ENCODE measurements at places on chromosomes 11 and 22. TPM values are rescaled to one million over a fixed set of nuclear protein-coding genes. Genes with fewer than 3 reads are reported as not detected.

GRCh38 chr11:112580864-112581263 is 320.2 kb upstream of the PLET1 start:
- DNase-seq = no peak

- no peak for DNase-seq
These were observed 161.4 kb downstream of the BRD1 start for GRCh38 chr22:49666146-49666809.

DNA sequence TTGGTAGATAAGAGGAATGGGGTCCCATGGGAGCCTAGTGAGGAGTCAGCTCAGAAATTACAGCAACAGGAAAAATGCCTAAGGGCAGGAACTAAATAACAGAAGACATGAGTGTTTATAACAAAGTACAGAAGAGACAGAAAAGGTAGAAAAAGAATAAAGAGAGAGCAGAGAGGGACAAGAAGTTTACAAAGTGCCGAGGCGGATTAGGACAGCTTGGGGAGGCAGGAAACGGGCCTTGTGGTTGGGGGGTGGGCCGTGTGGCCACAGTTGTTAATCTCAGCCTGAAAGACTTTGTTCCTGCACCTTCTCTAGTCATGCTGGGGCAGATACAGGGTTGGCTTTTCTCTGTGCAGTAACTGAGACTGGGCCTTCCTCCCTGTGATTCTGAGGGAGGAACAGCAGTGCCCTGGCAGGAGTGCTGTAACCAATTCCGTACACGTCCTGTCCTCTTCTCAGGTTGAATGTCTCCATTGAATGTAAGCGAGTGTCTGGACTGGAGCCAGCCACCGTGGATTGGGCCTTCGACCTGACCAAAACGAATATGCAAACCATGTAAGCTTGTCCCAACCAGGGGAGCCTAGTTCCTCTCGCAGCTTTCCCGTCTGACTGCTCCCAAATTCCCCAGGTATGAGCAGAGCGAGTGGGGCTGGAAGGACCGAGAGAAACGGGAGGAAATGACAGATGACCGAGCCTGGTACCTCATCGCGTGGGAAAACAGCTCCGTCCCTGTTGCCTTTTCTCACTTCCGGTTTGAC is 13.2 kb downstream of the NAA40 start:
- no peak for DNase-seq

- no peak for DNase-seq
These were observed 9.3 kb downstream of the OSBPL5 start for GRCh38 chr11:3155691-3156258.

- DNase-seq = no peak
These were observed 58.1 kb downstream of the POLD3 start for GRCh38 chr11:74650498-74650897.

DNA sequence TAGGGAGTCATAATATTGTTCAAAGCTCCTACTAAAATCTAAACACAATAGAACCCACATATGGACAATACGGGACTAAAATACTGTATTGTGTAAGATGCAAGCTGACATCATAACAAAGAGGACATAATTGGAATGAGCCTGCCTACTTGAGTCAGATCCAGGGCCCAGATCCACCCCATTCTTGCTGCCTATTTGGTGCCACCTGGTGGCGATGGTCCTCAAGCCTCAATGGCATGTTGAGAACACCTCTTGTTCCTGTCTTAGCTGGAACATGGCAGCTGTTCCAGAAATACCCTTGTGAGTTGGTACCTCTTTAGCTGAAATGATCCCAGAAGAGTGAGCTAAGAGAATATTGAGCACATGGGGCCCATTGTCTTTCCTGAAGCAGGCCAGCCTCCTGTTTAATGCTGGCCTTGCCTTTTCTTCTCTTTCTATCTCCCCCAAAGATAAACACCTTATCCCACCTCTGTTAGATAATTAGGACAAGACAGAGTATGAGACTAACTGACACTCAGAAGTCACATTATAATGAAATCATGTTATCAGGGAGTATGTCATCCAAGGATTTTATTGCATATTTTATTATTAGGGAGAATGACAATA is 680.9 kb upstream of the ANO5 start:
- DNase-seq = no peak

DNA sequence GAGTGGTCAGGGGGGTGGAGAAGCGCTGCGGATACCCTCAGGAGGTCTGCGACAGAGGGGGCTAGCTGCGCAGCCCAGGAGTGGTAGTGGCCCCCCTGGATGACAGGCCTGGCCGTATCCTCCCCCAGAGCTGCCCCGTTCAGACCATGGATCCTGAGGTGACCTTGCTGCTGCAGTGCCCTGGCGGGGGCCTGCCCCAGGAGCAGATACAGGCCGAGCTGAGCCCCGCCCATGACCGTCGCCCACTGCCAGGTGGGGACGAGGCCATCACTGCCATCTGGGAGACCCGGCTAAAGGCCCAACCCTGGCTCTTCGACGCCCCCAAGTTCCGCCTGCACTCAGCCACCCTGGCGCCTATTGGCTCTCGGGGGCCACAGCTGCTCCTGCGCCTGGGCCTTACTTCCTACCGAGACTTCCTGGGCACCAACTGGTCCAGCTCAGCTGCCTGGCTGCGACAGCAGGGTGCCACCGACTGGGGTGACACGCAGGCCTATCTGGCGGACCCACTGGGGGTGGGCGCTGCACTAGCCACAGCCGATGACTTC is 505 bp downstream of the NUDT22 start:
- DNase-seq = peak; percentile 66

DNA sequence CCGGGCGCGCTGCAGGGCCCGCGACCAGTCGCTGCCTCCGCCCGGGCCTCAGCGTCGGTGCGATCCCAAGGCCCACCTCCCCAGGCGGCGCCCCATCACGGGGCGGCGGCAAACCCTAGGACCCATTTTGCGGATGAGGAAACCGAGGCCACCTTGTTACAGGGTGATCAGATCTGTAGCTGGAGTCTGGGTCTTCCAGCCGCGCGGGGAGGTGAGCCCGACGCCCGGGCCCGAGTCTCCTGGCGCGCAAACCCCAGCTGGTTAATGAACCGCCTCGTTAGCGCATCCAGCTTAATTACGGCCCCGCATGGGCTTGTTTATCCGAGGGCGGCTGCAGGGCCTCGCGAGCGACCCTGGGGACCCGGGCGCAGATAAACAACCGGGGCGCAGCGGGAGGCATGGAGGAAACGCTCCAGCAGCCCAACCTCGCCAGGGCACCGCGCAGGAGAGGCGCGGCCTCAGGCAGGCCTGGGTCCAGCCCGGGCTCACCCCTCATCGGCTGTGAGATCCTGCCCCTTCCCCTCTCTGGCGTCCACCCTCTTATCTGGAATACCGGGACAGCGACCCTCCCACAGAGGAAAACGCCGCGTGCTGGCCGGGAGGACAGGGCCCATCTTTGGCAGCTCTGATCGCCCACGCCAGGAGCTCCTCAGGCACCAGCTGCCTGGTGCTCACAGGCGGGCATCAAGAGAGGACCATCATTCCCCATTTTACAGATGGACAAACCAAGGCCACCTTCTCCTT is 14.7 kb downstream of the OTUB1 start:
- no peak for DNase-seq

DNA sequence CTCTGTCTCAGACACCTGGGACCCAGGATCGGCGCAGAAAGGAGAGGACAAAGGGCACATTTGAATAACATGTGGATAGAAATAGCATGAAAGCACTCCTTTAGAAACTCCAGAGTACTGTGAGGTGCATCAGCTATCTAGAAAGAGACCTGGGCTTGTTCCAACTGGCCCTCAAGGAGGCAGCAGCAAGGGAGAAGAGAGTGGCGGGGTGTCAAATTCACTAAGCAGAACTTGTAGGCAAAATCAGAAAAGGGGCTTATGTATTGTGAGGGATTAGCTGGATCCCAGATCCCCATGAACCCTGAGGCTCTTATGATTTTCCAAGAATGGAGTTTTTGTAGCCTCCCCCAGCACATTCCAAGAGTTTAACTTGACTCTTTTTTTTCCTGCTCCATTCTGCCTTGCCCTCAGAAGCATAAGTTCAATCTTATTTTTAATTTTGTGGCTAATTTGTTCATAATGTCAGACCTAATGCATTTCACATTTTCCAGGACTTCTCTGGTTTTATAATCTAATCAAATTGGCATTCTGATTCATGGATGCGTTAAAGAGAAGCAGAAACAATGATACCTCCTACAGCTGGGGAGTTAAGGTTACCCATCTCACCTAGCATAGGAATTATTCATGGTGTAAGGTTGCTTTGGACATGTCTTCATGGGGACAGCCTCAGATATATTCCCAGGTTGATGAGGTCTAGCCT is 33.6 kb downstream of the USH1C start:
- no peak for DNase-seq

- no peak for DNase-seq
These were observed 787.7 kb downstream of the NTM start for GRCh38 chr11:132158091-132158490.

DNA sequence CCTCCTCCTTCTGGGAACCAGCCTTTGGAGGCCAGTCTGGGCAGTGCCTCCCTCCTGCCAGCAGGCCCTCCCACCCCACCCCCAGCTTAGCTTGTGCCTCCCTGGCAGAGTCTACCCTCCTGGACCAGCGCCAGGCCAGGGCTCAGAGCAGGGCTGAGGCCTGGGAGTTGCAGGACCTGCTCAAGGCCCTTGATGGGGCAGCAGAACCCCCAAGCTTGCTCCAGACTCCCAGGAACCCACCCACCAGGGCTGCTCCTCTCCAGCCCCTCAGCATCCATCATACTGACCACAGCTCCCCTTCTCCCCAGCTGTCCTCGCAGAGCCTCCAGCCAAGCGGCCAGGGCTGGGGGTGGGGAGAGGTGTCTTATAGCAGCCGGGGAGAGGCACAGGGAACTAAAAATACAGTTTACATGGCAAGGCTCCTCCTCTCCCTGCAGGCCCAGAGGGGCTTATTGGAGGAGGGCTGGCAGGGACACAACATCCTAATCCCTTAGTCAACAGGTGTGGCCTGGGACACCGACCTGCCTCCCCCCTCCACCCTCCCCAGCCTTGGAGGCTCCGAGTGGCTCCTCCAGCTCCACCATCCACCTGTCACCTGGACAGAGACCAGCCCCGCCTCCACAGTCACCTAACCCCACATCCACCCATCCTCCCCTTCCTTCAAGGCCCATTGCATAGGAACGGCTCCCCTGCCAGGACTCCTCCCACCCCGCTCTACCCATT is 5.2 kb upstream of the MB start:
- DNase-seq = no peak

- no peak for DNase-seq
These were observed 39.4 kb upstream of the WNT11 start for GRCh38 chr11:76245720-76246119.

GRCh38 chr11:130897262-130898182 is 18.8 kb downstream of the SNX19 start:
- no peak for DNase-seq

DNA sequence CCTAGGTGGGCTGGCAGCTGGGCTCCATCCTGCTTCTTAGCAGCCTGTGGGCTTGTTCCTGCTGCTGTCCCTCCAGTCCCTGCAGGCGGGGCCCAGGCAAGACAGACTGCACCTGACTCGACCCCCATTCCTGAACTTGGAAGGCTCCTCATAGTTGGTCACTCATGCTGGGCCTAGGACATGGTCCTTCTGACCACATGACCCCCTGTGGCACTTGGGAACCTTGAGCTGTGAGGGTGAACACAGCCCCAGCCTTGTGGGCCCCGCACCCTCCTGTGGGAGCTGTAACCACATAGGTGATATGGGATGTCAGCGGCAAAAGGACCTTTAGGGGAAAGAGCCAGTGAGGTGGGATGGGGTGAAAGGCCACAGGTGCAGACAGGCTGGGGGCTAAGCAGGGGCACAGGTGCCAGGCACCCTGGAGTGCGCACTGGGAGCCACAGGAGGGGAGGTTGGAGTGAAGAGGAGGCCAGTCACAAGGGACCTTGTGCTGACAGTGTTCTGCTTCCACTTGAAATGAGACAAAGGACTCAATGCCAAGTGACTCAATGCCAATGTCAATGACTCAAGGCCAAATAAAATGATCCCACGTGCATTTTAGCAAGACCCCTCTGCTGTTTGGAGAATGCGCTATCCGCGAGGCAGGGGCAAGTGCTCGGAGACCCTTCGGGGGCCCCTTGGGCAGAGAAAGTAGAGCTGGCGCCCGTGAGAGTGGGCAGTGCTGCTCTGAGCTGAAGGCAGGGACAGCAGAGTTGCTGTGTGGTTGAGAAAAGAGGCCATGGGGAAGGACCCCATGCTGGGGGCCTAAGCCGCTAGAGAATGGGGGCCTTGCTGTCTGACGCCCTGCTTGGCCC is 90.7 kb downstream of the MORC2 start:
- DNase-seq = no peak

- no peak for DNase-seq
These were observed 103.6 kb downstream of the TRIM29 start for GRCh38 chr11:120034176-120034875.

DNA sequence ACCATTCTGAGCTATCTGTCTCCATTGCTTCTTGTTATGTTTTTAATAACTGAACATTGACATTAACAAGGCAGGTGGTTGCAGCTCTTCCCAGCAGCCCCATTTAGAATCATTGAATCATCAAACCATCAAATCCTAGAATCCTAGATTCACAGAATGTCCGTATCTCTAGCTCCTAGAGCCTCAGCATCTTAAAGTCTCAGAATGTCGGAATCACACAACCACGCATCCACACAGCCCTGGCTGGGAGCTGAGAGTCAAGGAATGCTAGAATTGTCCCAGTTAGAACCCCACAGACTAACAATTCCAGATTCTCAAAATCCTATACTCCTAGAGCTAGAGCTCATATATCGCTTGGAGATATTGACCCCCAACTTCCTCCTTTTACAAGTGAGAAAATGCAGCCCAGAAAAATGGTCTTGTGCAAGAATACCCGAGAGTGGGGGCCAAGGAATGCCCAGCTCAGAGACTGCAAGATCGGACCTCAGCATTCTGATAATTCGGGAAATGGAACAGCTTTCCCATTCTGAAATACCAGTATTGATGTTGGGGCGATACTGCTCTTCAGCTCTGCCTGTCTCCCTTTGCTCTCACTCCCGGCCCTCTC is 38.8 kb downstream of the PDE2A start:
- DNase-seq = no peak

- DNase-seq = no peak
These were observed 67.3 kb upstream of the CREB3L1 start for GRCh38 chr11:46210133-46210636.

Gene DLG2
- polyA plus RNA-seq = 0.81 TPM

Gene P2RX6
- 0.33 TPM for polyA plus RNA-seq

Gene APOBEC3F
- 20.5 TPM for polyA plus RNA-seq

Gene NXPE4
- polyA plus RNA-seq = not detected

Gene RAG2
- not detected for polyA plus RNA-seq

Gene SLC17A6
- polyA plus RNA-seq = not detected

Gene ADAMTS8
- polyA plus RNA-seq = not detected

All from CD8-positive, alpha-beta memory T cell (primary cell).